Stimulated activated CD4-positive, alpha-beta T cell treated with anti-CD3 and anti-CD28 coated beads, Interleukin-15, amount 100 ng/mL, for 48 hours (primary cell): ENCODE measurements at places on chromosomes 4 and X.

GRCh38 chr4:35975617-35976355 lies 268.5 kb downstream of the ARAP2 start:
- DNase-seq: no peak

DNA sequence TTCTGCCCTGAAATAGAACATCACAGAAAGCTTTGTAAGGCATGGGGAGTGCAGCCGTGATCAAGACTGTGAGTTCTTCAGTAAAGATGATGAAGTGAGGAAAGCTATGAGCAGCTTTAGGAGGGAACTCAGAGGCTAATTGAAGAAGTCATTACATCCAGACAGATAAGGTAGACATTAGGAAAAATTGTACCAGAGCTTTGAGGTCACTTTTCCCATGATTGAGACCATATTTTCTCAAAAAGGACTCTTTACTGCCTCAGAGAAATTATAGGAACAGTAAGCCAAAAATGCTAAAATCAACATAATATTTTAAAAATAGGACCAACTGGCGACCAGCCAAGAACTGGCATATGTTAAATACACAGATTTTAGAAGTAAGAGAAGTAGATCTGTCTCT lies 11.2 kb downstream of the CHST7 start:
- DNase-seq: no peak

GRCh38 chr4:20273793-20274192 lies 22.1 kb downstream of the SLIT2 start:
- no peak for DNase-seq

DNA sequence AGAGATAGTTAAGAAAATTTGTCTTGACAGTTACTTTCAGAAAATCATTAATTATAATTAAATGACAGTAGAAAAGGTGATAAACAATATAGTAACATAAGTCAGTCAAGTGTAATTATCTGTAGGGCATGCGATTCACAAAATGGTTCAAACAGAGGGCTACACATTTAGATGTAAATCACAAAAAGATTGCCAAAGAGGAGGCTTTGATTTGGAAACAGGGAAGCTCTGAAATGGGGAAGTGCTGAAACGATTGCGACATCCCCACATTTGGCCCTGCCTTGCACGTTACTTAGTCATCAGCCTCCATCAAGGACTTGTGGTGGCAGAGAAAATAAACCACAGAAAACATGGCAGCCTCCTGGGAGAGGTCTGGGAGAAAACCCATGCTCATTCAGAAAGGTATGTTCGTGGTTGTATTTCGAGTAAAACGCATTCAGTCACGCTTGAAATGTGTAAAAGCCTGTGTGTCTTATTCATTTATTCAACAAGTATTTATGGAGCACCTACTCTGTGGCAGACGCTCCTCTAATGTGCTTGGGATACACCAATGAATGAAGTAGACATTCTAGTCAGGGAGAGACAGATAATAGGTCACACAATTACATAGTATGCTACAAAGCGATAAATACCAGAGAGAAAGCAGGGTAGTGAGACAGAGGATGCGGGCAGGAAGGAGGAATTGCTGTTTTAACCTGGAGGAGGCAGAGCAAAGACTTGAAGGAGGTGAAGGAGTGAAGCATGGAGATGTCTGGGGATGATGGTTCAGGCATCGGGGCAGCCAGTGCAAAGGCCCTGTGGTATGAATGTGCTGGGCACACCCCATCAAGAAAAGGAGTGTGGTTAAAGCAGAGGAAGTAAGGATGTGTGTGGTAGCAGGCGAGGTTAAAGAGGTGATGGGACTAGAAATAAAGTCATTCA lies 7.8 kb downstream of the RBM47 start:
- no peak for DNase-seq

GRCh38 chr4:118969359-118969758 lies 80.7 kb downstream of the SYNPO2 start:
- DNase-seq: no peak

- no peak for DNase-seq
These were observed 41.4 kb downstream of the GUCY2F start for GRCh38 chrX:109440475-109440874.

- no peak for DNase-seq
These were observed 353.4 kb upstream of the TACR3 start for GRCh38 chr4:104073229-104073628.

- no peak for DNase-seq
These were observed 73.3 kb downstream of the PSAPL1 start for GRCh38 chr4:7361280-7361895.

GRCh38 chr4:145435646-145436045 lies 46.0 kb upstream of the SMAD1 start:
- DNase-seq: no peak

GRCh38 chrX:39157796-39158195 lies 356.5 kb downstream of the MID1IP1 start:
- no peak for DNase-seq

DNA sequence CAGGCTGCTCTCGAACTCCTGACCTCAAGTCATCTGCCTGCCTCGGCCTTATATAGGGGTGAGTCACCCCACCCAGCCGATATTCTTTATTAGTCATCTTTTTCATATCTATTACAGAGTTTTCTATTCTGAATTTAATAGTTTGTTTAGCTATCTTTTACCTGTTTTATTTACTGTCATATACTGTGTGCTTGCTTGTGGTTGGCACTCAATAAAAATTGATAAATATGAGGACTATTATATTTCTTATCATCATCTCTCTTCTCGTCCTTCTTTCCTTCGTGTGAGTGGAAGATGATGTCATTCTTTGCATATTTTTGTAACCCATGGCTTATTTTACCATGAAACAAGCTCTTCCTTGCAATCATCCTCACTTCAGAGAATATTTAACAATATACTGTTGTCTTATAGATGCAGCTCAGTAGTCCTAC lies 265.5 kb downstream of the ARHGAP24 start:
- no peak for DNase-seq

DNA sequence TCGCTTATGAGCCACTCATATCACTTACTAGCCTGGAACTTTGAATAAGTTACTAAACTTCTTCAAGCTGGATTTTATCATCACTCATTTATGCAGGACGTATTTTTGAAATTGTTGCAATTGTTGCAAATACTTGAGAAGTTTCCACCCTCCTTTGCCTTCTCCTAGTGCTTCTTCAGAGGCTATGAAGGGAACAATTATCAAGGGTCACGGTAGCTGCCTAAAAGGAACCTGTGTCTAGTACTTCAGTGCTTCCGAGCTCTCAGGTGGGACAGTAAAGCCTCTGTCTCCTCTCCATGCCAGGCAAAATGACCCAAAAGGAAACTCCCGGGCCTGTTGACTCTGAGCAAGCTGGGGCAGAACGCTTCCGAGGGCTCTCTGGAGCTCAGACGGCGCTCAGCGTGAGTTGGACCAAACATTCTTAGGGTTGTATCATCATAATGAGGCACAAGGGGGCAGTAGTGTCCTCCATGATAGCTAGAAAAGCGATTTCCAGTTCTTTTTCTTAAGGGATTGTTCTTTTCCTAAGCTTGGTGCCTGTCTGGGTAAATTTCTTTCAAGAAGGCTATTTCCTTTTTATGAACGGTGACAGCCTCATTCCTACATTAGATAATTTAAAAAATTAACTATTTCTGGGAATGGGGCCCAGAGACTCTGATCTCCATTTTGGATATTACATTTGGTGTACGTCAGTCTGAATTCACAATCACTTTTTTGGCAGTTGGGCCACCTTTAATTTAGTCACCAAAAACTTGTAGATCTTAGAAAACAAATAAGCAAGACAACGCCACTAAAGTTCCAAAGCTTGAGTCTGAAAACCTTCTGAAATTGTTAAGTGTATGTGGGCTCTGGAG lies 73.1 kb downstream of the PACRGL start:
- peak; percentile 0 for DNase-seq

DNA sequence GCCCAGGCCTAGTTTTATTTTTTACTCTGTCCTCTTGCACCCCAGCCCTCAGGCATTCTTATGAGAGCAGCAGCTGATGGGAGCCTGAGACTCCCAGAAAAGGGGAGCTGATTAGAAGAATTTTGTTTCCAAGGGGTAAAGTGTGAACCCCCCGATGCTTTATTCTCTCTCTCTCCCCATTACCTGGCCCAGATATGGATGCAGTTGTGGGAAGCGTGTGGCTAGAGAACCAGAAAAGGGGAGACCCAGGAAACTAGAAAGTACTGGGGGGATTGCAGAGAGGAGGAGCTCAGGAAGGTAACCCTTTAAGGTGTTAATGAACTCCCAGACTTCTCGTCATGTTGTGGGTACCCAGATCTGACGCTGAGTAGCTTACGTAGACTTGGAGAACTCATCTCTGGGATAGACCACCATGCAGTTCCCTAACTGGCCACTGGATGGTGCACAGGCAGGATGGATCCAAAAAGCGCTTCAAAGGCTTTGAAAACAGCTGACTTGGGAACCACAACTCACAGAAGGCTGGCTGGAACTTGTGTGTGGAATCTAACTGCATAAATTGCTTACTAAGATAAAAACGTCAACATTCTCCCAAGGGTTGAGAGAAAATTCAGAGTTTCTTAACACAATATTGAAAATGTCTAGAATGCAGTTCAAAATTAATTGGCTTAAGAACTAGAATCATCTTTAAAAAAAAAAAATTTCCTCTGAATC lies 64.7 kb downstream of the TBC1D14 start:
- peak; percentile 81 for DNase-seq

DNA sequence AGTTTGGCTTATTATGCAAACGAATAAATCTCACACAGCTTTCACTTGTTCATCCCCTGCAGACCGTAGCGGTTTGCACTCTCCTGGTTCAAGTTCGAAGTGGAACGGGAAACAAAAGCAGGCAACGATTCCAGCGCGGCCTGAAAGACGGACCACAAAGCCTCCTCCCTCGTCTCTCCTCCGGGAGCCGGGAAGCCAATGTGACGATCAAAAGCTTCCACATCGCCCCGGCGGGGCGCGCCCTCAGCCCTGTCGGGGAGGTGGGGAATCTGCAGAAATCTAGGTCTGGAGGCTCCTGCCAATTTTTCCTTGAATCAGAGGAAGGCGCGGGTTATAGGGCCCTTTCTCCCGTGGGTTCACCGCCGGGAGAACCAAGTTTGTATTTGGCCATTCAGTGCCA lies 16.9 kb upstream of the ZIC3 start:
- DNase-seq: no peak

- DNase-seq: no peak
These were observed 11.2 kb upstream of the CPXCR1 start for GRCh38 chrX:88735835-88736234.

GRCh38 chrX:135740681-135741149 lies 27.3 kb downstream of the CT45A1 start:
- DNase-seq: peak; percentile 33

DNA sequence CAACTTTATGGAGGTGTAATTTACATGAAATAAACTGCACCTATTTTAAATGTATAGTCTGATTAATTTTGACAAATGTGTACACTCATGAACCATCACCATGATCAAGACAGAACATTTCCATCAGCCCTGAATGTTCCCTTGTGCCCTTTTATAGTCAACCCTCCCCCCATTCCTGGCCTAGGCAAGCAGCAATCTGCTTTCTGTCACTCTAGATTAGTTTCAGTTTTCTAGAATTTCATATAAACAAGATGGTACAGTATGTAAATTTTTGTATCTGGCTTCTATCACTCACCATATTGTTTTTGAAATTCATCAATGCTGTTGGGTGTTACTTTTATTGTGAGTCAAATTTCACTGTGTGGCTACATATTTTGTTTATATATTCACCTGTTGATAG lies 234.2 kb upstream of the RPS6KA3 start:
- DNase-seq: no peak

- DNase-seq: no peak
These were observed 711 bp downstream of the PNMA6E start for GRCh38 chrX:153400146-153401132.

DNA sequence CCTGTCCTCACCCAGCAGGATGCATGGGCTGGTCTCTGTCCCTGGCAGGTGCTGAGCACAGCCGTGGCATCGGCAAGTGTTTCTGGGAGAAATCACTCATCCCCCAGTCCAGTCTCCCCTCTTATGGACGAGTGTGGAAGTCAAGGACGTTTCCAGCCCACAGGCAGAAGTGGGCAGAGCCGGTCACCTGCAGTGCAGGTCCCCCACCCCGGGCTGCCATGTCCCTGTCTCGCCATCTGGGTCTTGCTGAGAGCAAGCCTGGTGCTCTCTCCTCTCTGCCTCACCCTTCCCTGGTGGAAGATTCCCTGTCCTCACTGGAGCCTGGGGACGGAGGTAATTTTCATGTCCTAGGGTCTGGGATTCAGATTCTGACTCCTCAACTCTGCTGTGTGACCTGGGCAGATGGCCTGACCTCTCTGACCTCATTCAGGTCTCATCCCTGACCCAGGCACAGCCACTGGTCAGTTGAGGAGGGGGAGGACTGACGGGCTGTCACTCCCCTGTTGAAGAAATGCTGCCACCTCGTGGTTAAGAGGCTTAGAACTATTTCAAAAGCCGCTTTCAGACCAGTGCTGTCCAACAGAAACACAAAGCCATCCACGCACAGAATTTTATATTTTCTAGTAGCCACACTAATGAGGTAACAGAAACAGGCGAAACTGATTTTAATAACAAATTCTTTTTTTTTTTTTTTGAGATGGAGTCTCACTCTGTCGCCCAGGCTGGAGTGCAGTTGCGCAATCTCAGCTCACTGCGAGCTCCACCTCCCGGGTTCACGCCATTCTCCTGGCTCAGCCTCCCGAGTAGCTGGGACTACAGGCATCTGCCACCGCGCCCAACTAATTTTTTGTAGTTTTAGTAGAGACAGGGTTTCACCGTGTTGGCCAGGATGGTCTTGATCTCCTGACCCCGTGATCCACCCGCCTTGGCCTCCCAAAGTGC lies 1.8 kb downstream of the CPZ start:
- no peak for DNase-seq

DNA sequence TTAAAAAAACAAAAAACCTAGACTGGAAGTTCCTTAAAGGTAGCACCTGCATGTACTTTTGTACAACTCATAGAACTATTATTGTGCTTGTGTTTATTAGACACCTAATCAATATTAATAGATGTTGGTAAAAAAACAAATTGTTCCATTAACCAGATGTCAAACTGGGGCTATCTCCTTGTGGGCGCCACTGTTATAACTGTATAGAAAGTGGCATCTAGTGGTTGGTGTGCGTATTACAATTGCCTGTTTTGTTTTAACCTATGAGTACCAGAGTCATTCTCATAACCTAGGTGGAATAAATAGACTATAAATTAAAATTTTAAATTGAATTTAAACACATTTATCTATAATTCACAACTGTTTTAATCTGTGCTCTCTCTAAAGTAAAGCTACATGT lies 97.4 kb downstream of the COL4A5 start:
- no peak for DNase-seq

DNA sequence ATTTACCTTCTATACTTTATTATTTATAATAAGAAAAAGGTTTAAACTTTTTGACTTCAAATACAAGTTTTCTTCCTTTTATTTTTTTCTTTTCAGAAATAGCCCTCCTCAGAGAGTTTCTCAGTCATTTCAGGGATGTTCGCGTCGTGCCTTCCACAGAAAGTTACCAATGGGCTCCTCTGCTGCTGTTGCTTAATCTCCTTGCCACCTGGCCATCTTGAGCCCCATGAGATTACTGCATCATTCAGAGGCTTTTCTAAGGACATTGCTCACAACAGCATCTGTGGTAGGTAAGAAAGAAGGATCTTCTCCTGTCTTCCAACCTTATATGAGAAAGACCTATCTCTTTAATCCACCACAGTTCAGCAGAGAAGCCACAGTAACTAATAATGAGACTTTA lies 1361.9 kb upstream of the ADGRL3 start:
- DNase-seq: no peak
